ENCODE measurements at places on chromosomes 13 and 19.
A peak's percentile ranks its signal among the peaks of the same experiment; 100 is the strongest.

DNA sequence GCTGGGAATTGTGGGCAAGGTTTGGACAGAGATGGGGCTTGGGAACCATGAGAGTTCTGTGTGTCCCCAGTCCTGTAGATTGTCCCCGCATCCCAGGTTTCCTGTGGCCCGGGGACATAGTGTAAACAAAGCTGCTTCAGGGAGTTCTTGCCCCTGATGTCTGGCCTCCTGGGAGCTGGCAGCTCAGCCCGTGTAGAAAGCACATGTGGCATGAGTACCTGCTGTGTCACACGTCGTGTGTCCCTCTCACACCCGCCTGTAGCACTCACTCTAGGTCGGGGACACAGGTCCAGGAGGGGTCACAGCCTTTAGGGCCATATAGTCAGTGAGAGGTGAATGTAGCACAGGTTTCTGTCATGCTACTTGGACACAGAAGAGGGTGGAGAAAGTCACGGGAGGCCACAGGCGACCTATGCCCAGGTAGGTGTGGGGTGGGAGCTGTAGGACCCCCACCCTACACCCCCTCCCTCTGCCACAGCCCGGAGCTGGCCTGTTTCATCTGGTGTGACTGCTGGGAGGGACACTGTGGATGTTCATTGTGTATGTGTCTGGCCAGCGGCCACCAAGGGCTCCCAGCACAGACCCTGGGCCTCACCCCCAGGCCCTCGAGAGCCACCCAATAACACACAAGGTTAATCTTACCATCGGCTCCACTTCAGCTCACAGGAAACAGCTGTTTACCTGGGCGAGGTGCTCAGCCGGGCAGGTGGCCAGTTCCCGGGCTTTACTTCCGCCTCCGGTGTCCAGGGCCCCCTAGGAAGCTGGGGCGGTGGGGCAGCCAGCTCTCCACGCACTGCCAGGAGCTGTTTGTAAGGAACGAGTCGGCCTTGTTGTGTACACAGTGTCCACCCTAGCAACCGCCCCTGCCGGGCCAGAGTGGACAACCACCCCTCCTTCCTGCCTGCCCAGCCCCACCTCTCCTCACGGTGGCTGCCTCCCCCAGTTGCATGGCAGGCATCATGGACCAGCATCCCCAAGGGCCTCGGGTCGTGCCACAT is 49.7 kb downstream of the COMP start:
- DNase-seq, result peak; percentile 78

DNA sequence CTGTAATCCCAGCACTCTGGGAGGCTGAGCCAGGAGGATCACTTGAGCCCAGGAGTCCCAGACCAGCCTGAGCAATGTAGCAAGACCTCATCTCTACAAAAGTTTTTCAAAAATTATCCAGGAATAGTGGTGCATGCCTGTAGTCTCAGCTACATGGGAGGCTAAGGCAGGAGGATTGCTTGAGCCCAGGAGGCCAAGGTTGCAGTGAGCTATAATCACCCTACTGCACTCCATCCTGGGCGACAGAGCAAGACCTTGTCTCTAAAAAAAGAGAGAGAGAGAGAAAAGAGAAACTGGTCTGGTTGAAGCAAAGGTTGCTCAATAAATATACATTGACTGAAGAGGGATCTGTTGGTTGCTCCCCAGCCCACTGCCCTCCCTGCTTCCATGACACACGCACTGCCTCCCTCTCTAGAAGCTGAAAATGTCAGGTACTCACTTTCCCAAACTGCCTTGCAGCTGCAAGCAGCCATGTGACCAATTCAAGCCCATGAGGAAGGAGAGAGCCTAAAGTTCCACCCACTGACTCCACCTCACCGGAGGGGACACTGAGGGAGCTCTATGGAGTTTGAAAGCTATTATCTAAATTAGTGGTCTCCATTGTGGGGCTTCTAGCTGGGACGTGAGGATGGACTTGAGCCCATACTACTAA is 14.0 kb downstream of the CEACAM16 start:
- no peak for DNase-seq

- no peak for DNase-seq
Measured at GRCh38 chr19:40303765-40304164, 18.6 kb upstream of the AKT2 start.

DNA sequence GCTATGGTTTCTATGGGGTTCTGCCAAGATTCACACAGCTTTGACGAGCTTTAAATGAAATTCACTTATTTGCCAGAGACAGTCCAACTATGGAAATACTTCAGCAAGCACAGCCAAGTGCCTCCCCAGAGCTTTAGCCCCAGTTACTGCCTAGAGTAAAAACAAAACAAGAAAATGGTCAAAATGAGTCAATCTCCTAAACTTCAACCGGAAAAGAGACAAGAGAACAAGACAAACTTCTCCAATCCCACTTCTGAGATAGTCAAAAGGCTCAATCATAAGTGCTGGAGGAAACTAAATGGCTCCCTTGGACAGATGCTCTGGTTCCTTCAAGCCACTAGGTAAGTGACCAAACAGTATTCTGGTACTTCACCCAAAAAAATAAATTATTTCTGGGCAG is 65.8 kb downstream of the KATNAL1 start:
- DNase-seq, result no peak

DNA sequence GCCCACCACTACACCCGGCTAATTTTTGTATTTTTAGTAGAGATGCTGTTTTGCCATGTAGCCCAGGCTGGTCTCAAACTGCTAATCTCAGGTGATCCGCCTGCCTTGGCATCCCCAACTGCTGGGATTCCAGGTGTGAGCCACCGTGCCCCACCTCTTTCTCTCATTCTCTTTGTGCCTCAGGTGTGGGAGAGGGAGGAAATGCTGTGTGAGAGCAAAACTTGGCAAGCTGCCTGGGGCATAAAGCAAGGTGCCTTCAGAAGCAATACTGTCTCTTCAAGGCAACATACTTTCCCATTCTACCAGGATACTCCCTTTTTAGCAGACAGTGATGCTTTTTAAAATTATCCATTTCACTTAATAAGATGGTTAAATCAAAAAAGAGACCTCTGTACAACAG is 53.2 kb upstream of the RFC3 start:
- no peak for DNase-seq

- no peak for DNase-seq
Measured at GRCh38 chr13:73782450-73783449, 351.5 kb downstream of the KLF12 start.

DNA sequence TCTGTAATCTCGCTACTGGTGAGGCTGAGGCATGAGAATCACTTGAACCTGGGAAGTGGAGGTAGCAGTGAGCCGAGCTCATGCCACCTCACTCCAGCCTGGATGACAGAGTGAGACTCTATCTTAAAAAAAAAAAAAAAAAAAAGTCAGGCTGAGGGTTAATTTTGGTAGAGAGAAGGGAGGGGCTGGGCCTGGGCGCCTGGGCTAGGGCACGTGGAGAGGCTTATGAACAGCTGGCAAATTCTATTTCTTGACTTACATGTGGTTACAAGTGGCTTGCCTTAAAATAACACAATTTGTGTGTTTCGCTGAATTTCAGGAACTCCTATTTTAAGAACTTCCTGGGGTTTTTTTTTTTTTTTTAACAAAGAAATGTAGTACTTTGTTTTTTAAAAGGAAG is 47.6 kb upstream of the MAP3K10 start:
- no peak for DNase-seq

DNA sequence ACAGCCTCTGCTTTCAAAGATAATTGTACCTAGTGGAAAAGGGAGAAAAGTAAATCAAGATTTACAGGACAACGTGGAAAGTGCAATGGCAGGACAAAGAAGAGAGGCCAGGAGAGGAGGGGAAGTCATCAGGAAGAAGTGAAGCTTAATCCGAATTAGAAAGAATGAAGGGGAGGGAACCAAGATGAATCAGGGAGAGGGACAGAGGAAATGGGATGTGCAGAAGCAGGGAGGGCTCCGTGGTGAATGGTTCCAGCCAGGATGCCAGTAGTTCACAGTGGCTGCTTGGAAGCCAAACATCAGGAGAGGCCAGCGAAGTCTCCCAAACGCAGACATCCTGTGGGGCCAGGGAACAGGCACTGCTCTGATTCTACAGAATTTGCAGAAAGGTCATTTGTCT is 144.4 kb downstream of the LIG4 start:
- DNase-seq, result no peak

GRCh38 chr19:4896372-4896771 is 6.3 kb downstream of the ARRDC5 start:
- no peak for DNase-seq

DNA sequence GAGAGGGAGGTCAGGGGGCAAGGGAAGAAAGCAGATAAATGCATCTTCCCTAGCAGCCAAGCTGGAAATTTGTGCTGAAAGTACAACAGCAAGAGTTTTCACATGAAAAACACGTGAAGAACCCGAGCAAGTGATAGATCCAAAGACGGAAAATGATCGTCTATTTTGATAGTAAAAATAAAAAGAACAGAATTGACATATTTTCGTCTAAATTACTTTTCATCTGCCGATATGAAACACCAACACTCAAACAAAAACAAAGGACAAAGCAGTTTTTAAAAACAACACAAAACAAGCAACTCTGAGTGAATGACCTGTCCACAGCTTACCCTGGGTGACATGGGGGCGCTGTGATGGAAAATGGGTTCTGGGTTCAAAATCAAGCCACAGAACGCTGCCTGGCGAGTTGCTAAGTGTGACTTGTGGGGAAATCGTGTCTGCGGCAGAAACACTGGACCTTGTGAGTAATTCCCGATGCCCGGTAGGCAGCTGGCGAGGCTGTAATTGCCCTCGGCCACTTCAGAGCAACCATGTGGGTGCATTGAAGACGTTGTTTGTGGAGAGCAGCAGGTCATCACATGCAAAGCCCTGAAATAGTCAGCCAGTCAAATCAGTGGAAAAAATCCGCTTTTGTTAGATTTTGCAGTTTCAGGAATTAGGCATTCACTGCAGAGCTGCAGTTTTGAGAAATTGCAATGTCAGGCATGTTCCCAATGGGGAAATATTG is 7.4 kb downstream of the SOX1 start:
- peak; percentile 60 for DNase-seq

- DNase-seq, result no peak
Measured at GRCh38 chr13:28355822-28356371, 139.0 kb downstream of the FLT1 start.

GRCh38 chr13:99827011-99827772 is 144.4 kb downstream of the ZIC5 start:
- DNase-seq, result no peak

- DNase-seq, result no peak
Measured at GRCh38 chr13:97554496-97554895, 120.5 kb downstream of the RAP2A start.

DNA sequence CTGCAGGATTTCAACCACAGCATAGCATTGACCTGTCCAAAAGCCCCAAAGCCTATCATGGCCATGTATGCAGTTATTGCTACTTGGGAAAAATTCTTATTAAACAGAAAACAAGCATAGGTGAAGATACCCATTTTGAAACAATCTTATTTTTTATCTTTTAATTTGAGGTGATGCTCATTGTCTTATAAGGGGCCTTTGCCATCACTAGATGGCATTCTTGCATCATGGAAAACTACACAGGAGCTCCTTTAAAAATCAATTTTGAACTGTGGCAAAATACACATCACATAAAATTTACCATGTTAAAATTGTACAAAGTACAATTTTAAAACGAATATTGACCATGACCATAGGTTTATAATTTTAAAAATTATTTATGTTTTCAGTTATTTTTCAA is 38.9 kb upstream of the ZNF835 start:
- no peak for DNase-seq

DNA sequence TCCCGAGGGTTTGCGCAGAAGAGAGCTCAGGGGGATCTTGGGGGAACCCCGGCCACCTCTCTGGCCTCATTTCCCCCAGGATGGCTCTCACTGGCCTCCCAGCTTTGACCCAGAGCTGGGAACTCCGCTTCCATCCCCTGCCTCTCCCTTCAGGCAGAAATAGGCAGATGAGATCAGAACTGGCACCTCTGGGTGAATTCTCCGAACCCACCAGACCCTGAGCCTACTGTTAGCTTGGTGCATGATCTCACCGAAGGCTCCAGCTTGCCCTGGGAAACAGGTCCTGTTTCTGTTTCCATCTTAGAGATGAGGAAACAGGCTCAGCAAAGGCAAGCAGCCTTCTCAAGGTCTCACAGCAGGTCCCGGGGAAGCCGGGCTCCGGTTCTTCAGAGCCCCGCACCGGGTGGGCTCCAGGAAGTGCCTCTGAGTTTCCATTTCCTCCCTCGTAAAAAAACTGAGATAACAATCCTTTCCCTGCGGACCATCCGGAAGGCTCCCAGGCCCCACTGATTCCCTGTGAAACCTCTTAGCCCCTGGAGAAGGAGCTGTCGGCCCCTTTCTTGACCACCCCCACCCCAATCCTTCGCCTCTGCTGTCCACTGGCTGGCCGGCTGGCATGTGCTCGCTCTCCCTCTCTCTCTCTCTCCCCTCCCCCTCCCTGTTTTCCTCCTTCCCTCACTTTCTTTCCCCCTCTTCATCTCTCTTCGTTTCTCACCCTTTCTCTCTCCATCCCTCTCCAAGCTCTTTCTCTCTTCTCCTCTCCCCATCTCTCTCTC is 2.1 kb downstream of the NECTIN2 start:
- no peak for DNase-seq

DNA sequence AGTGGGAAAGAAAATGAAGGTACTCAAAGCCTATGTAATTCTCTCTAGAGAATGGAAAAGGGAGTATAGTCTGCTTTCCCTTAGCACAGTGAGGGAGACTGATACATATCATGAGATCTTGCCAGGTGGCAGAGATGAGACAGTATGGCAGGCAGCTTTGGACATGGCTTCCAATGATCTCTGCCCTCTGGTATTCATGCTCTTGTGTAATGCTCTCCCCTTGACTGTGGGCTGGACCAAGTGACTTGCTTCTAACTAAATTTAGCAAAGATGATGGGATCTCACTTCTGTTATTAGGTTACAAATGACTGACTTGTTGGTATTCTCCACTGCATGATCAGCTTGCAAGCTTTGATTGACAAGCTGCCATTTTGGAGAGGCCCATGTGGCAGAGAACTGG is 10.2 kb downstream of the ZNF132 start:
- DNase-seq, result no peak

- DNase-seq, result no peak
Measured at GRCh38 chr19:14401468-14402195, 17.5 kb downstream of the DDX39A start.

DNA sequence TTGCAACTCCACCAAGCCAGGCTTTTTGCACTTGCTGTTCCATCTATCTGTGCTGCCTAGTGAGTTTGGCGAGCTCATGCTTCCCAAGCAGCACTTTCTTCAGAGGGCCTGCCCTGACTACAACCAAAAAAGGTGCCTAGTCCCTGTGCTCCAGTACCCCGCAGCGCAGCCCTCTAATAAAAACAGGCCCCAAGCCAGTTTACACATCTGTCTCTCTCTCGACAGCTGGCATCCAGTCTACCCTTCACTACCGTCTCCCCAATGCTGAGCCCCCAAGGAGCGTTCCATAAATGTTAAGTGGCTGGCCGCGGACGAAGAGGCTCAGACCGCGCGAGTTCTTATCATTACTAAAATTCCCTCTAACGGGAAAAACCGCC is 512 bp downstream of the MED4 start:
- DNase-seq, result no peak

GRCh38 chr19:2702170-2703076 is at the start of gene GNG7:
Gene GNG7 (minus strand): TSS chr19:2702694. CDS start chr19:2520688, 182,006 bp downstream.
- DNase-seq, result no peak
